B cell (primary cell): ENCODE measurements at places on chromosomes 5 and 9. TPM values are rescaled to one million over a fixed set of nuclear protein-coding genes. Genes with fewer than 3 reads are reported as not detected.

The GOLM1 gene
- total RNA-seq, result 0.46 and 0.54 TPM in 2 replicates

The ANKRD18B gene
- total RNA-seq, result not detected in 2 replicates

The SAXO1 gene
- 0.07 TPM in 1 of 2 replicates, not detected in the other for total RNA-seq

The PRSS3 gene
- total RNA-seq, result not detected in 2 replicates
